ENCODE measurements at places on chromosomes 1 and 21.

GRCh38 chr1:207097871-207098324 is 6.1 kb upstream of the C4BPA start:
- peak; percentile 67 for DNase-seq

DNA sequence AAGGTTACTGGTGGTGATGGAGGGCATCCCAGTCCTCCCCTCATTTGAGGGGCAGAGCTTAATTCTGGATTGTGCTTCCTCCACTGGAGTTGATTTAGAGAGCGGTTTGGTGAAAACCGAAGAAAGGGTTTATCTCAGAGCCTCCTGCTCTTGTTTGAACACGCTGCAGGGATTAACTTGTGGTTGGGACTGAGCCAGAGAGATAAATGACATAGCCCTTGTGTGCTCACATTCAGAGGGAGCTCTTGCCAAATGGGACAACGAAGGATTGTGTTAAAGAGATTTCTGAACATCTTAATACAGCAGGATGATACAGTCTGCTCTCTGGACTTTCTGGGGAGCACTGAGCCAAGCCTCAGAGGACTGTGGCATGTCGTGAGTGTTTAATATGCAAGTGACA is 308.2 kb downstream of the DISC1 start:
- DNase-seq, result no peak

GRCh38 chr1:223737342-223737741 is 25.0 kb downstream of the CAPN2 start:
- no peak for DNase-seq

DNA sequence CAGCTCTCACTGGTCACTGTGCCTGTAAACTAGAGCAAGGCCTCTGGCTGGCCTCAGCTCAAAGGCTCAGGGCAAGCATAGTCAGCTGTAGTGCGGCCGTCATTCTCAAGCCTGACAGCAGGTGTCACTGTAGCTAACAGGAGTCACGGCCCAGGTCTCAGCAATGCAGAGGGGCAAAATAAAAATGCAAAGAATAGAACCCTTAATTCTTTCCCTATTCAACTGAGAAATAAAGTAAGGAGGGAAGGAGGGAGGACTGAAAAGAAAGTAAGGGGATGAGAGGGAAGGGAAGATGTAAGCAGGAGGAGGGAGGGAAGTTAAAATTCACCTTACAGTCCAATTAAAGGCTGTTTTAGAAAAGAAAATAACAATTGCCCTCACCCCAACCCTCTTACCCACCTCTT is 106.1 kb downstream of the KIAA0319L start:
- no peak for DNase-seq

DNA sequence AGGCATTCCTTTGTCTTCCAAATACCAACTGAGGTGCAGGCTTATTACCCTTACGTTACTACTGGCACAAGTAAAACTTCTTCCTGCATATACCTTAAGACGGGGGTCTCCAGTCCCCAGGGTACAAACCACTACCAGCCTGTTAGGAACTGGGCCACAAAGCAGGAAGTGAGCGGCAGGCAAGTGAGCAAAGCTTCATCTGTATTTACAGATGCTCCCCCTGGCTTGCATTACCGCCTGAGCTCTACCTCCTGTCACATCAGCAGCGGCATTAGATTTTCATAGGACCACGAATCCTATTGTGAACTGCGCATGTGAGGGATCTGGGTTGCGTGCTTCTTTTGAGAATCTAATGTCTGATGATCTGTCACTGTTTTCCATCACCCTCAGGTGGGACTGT is 113.1 kb downstream of the SLC45A1 start:
- no peak for DNase-seq

GRCh38 chr1:246208105-246208504 is 299.0 kb downstream of the SMYD3 start:
- DNase-seq, result no peak

- no peak for DNase-seq
Measured at GRCh38 chr1:7705048-7705907, 65.8 kb upstream of the VAMP3 start.

GRCh38 chr1:45930258-45931150 is 127.1 kb downstream of the MAST2 start:
- no peak for DNase-seq

DNA sequence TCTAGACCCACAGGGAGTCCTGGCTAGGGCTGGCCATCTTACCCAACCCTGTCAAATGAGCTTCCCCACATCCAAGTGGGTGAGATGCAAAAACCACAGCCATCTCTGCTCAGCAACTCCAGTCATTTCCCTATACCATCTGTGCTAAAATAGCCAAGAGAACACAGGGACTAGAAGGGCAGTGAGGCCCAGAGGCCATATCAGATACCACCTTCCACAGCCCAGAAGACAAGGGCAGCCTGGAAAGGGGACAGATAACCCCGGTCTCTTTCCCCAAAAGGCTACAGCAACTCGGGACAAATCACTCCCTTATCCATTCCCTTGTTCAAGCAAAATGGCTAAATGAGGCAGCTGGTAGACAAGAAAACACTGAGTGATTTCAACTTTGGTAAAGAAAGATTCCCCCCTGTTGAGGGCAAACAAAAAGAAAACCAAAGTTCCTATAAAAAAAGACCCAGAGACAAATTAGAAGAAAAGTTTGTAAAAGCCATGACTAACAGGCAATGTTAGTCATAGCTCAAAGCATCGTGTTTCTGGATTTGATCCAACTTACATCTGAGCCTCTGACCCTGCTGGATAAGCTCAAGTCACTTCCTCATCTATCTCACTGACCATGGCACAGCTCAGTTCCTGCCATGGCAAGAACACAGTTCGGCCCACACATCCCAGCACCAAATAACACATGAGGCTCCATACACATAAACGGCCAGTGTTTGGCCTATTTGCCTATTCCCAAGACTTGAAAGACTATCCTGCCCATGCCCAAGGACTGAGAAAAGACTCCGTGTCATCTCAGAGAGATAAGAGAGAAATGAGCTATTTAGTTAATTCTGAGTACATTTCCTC is 3.1 kb downstream of the LAMB3 start:
- no peak for DNase-seq

- DNase-seq, result no peak
Measured at GRCh38 chr21:31660259-31660565, 719 bp downstream of the SOD1 start.

DNA sequence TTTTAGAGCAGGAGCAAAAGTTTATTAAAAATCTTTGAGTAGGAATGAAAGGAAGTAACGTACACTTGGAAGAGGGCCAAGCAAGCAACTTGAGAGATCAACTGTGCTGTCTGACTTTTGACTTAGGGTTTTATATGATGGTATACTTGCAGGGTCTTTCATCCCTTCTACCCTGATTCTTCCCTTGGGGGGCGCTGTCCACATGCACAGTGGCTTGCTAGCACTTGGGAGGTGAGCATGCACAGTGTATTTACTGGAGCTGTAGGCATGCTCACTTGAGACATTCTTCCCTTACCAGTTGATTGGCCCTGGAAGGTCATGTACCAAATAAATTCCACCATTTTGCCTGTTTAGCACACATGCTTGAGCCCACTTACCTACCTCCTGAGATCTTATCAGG is 1001.3 kb upstream of the ADGRL2 start:
- no peak for DNase-seq

GRCh38 chr1:163442231-163442879 is 120.6 kb downstream of the NUF2 start:
- DNase-seq, result no peak

DNA sequence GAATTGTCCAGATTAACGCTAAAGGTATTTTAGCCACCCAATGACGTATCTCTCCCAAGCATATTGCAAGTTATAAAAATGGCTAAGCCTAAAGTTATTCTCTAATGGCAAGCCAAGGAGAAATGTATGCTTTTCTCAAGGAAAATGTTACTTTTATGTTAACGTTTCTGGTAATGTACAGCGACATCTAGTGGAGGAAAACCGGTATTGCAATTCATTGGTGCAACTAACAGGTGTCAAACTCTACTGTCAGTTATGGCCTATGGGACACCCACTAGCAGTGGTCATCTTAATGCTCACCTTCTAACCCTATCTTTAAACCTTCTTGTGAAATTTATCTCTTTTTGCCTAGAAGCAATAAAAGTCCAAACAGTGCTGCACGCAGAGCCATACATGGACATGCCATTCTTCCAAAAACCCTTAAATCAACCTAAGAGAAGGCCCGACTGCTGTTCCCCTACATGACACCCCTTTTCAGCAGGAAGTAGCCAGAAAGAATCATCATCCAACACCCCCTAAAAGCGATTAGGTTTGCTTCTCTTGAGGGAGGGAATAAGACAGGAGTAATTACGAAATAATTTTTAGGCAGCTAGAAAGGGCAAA is 68.7 kb upstream of the LRIF1 start:
- DNase-seq, result no peak

DNA sequence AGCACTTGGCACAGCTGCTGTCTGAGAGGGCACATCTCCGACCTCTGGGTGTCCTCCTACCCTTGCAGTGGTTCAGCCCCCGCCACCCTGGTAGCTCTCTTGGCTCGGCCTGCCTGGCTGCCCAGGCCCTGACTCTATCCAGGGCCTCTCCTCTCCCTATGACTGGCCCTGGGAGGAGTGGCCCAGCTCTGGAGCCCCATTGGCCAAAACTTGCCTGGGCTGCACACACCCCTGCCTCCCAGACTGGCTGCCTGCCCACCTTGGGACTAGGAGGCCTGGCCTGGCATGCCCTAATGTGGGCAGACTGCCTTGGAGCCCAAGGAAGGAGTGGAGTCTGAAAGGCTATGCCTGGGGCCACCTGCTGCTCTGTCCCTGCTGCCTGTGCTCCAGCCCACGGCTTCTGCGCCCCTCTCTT is 33.6 kb downstream of the ACOT11 start:
- no peak for DNase-seq

- no peak for DNase-seq
Measured at GRCh38 chr1:164569866-164570265, 10.9 kb downstream of the PBX1 start.

DNA sequence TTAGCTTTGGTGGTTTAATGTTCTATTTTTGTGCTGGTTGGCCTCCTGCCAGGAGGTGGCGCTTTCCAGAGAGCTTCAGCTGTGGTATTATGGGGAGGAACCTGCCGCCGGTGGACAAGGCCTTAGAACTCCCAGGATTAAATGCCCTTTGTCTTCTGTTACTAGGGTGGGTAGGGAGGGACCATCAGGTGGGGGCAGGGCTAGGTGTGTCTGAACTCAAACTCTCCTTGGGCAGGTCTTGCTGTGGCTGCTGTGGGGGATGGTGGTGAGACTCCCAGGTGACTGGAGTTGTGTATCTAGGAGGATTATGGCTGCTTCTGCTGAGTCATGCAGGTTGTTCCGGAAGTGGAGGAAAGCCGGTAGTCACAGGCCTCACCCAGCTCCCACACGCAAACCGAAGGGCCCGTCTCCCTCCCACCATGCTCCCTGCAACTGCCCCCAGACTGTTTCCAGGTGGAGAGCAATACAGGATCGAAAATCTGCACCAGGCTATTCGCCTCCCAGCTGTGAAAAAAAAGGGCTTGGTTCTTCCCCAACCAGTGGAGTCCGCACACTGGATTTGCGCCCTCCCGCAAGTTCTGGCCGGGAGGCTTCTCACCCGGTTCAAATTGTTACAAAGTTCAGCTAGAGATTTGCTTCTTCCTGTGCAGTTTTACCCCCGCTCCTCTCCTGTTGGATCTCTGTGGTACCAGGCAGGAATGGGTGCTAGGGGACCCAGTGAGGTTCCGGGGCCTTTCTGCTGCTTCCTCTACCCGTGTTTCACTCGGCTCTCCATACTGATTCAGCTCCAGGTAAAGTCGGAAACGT is 220.5 kb downstream of the CENPF start:
- no peak for DNase-seq

DNA sequence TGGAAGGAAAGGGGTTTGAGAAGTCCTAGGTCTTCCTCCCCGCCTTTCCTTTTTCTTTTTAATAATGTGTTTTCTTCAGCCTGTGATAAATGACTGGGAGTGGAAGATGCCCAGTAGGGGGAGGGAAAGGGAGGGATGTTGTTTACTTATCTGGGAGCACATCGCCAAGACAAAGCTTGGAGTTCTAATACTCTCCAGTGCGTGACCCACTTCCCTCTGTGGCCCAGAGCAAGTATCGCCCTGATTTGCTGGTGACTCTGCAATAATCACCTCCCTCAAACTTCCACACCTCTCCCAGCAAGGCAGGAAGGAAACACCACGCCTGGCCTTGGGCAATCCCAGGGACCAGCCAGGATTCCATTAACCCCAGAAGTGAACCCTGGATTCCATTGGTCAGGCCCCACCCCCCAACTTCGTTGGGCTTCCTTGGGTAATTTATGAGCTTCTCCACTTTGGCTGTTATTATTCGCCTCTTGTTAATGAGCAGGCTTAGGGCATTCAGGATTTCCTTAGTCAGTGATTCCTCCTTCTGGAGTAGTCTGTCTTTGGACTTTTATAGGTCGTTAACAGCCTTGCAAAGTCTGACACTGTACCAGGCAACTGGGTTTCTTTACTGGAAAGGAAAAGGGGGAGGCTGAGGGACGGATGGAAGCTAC is 24.3 kb upstream of the GRHL3 start:
- DNase-seq, result no peak

DNA sequence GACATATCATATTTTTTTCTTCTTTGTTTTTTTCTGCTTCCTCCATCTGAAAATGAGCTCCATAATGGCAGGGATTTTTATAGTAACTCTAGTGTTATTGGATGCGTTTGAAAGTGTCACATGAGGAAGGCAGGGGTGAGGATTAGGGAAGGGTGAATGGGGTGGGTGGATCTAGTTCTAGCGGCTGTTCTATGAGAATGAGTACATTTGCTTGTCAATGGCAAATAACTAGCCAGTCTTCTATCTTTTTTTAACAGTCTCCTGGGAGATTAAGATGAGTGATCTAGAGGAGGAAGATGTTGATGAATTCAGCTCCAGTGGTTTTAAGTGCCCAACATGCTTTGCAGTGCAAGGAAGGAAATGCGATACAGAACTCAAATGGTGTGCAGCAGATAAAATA is 5.8 kb downstream of the OR14I1 start:
- no peak for DNase-seq

- DNase-seq, result peak; percentile 11
Measured at GRCh38 chr1:91165033-91165654, 143.3 kb upstream of the ZNF644 start.

DNA sequence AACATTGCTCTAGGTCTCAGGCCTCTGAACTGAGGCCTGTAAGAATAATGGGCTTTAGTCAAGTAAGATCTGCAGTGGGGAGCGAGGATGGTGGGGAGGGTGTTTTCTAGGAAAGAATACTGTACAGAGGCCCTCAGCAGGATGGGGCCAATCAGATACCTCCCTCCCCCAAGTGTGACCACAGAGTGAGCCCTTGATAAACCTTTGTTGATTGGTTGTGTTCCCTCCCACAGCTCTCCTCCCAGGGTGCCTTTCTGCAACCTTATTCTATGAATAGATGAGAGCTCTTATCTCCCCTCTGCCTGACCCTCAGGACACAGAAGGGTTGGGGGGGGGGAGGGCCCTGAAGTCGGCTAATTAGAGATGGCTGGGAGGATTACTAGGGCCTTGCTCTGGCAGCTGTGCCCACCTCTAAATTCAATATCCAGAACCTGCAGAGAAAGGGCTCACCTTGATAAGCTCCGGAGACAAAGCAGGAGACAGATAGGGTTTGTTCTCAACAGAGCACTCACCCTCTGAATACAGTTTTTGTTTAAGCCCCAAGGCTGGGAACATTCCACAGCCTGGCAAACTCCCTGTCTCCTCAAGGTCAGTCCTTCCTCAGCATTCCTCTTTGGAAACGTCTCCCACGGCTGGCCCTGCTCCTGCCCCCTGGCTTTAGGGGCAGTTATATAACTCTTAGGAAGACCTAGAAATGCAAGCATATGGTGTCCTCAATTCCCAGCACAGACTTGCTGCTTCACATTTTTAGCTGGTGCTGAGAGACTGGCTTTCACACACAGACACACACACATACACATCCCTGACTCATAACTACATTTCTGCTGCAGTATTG is 42.9 kb downstream of the ATP1A1 start:
- no peak for DNase-seq
